Retina (tissue), 1 donor: ENCODE measurements at places on chromosomes 6 and 20.
A peak's percentile ranks its signal among the peaks of the same experiment; 100 is the strongest.

- DNase-seq, result peak; percentile 41
These were observed 8.9 kb downstream of the BPIFB1 start for GRCh38 chr20:33291830-33292355.

DNA sequence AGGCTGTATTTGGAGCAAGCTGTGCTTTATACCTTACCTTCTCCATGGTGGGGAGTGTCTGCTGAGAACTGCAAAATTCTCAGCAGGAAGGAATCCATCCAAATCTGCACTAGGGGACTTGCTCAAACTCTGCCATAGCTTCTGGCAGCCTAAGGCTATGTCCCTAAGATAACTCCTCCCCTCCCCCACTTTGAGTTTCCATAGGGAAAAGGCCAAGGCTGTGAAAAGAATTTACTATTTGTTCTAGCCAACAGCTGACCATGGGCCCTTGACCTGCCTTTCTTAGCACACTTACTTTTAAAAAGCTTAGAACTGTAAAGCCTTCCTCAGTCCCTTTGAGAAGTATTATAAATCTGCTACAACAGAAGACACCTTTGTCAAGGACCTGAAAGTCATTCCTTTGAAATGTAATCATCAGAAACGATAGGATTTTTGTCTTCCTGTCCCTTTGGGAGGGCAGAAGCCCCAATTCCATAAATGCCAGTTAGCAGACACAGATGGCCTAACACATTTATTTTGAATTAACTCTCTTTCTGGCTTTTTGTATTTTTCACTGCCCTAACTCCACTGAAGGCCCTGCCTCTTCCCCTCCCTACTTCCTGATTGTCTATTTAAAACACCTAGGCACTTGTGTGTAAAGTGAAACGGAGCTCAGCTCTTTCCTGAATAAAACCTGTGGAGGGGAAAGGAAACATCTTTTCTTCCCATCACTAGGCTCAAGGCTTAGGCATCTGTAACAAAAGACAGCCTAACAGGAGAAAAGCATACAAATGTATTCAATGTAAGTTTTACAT, 157.1 kb downstream of the AKAP7 start:
- DNase-seq, result no peak

DNA sequence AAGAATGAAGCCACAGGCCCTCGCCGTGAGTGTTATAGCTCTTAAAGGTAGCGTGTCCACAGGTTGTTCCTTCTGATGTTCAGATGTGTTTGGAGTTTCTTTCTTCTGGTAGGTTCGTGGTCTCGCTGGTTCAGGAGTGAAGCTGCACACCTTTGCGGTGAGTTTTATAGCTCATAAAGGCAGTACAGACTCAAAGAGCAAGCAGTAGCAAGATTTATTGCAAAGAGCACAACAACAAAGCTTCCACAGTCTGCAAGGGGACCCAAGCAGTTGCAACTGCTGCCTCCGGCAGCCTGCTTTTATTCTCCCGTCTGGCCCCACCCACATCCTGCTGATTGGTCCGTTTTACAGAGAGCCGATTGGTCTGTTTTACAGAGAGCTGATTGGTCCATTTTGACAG, 5.2 kb downstream of the HIVEP1 start:
- DNase-seq, result no peak

DNA sequence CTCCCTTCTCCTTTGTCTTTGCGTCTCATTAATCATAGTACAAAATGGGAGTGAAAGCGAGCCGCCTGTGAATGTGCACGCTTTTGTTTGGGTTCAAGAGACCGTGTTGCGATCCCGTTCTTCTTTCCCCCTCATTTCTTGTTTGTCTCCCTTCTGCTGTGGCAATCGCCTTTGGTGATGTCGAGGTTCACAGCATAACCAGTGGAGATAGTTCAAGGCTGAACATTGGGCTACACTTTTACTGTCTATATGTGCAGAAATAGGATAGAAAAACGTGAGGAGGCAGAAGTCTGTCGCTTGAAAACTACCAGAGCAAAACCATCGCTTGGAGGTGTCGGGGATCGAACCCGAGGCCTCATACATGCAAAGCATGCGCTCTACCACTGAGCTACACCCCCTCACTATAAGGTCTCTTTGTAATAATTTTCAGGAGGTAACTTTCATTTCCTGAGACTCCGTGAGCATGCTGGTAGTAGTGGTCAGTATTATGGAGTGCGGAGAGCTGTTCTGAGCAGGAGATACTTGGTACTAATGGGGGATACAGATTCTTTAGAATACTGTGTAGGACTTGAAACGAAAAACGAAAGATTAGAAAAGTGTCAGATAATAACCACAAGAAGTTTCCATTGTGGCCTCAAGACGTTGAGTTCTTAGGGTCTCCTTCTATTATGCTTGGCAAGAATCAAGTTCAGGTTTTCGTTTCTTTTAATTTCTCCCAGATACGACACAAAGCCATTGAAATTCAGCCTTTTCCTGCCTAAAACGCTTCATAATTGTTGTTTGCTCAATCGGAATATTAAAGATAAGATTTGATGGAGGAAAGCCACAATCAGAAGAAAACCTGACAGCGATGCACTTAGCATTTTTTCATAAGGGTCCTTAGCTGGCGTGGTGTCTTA, 106.6 kb downstream of the TRIM27 start:
- peak; percentile 70 for DNase-seq

- DNase-seq, result no peak
These were observed 74.8 kb downstream of the LRFN2 start for GRCh38 chr6:40512340-40512739.

DNA sequence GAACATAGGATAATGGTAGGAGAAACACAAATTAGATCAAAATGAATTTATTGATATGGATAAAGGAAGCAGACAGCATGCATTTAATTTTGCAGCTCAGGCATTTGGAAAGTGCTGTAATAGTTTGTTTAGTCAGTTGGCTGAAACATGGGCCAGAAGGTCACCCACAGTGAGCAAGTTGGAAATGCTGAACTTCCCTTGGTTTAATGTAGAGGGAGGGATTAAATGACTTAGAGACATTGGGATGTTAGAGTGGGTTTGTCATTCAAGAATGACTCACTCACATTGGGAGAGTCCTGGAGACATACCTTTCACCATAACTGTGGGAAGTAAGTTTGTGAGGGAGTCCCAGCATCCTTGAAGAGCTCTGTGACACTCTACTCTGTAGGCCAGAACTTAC, 231.5 kb upstream of the PLCB4 start:
- no peak for DNase-seq

GRCh38 chr6:72589096-72589495, 32.8 kb upstream of the KCNQ5 start:
- DNase-seq, result no peak

DNA sequence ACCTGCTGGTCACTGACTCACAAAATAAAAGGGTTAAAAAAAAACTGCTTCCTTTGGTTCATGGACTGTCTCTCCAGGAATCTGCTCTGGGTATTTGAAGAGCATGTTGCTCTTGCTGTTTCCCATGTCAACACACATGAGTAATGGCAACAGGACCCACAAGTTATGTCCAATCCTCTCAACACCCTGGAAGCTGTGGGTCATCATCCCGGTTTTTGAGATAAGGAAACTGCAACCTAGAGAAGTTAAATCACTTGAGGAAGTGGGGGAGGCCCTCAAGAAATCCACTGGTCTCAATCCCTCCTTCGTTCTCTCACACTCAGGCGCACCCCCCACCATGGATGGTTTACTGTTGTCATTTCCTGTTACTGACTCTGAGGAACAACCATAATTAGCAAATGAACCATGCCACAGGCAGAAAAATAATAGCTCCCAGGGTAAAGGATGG, 12.4 kb downstream of the MAP1LC3A start:
- DNase-seq, result no peak

- peak; percentile 30 for DNase-seq
These were observed 247.8 kb upstream of the ZFP64 start for GRCh38 chr20:52439375-52439774.

- no peak for DNase-seq
These were observed 21.2 kb upstream of the FRMD1 start for GRCh38 chr6:168100011-168100802.

GRCh38 chr20:38075161-38075998, 41.8 kb downstream of the RPRD1B start:
- DNase-seq, result no peak
